ENCODE measurements at places on chromosomes 5 and 9. TPM values are rescaled to one million over a fixed set of nuclear protein-coding genes. Genes with fewer than 3 reads are reported as not detected.

TMCO6 gene
- total RNA-seq = 17.9 TPM

ACSL6 gene
- total RNA-seq = 0.03 TPM

FREM1 gene
- total RNA-seq = 3.4 TPM

PCDHB8 gene
- 0.75 TPM for total RNA-seq

NR6A1 gene
- 1.0 TPM for total RNA-seq

HRCT1 gene
- 0.63 TPM for total RNA-seq

DND1 gene
- 0.16 TPM for total RNA-seq

FOXE1 gene
- 4.7 TPM for total RNA-seq

AQP7 gene
- total RNA-seq = not detected

GRM6 gene
- total RNA-seq = not detected

TAF11L2 gene
- not detected for total RNA-seq

THBS4 gene
- total RNA-seq = 0.42 TPM
